ENCODE measurements at places on chromosomes 5 and 9. TPM values are rescaled to one million over a fixed set of nuclear protein-coding genes. Genes with fewer than 3 reads are reported as not detected.

DNA sequence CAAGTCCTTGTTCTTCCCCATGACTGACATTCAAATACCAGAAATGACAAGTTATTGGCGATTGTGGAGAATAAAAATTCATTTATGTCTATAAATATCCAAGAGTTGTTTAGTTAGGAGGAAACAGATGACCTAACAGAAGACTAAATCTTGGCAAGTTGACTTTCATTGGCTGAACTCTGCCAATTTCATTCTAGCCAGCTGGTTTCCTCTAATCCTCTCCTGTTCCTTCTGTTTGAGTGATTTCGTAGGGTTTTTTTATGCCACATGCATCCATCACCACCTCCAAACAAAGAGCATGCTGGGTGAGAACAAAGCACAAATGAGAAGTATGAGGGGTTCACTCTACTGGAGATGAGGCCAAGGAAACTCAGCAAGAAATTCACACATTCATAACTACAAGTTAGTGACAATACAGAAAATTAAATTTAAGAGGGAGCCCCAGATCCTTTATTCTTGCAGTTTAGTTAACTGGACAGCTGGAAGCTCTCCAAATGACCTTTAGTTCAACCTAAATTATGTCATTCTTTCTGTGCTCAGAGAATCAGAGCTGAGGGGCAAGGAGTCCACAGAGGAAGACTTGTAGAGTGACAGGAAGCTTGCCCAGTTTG is 932.0 kb downstream of the TLE4 start:
- no peaks in the 10 kb centered on the region for H3K27me3 ChIP-seq
- no peaks in the 10 kb centered on the region for H3K36me3 ChIP-seq
- no peak for DNase-seq
- H3K27ac ChIP-seq: peak overlapping the region; percentile 5
- H3K4me1 ChIP-seq: no peaks in the 10 kb centered on the region

GRCh38 chr5:81208904-81209303 is 24.2 kb upstream of the CKMT2 start:
- no peaks in the 10 kb centered on the region for H3K36me3 ChIP-seq
- H3K4me1 ChIP-seq: no peaks in the 10 kb centered on the region

GRCh38 chr9:124009531-124010217 is 1.9 kb upstream of the LHX2 start:
- no peak overlapping the region for H3K27ac ChIP-seq
- DNase-seq: no peak
- H3K4me3 ChIP-seq: no peak overlapping the region
- peaks cover 34% of the 10 kb centered on the region for H3K27me3 ChIP-seq
- peaks cover 22% of the 10 kb centered on the region for H3K4me1 ChIP-seq

- peak; percentile 51 for DNase-seq
- H3K27me3 ChIP-seq: no peaks in the 10 kb centered on the region
- no peaks in the 10 kb centered on the region for H3K4me1 ChIP-seq
- no peak overlapping the region for H3K27ac ChIP-seq
Measured at GRCh38 chr9:19174127-19174912, 47.0 kb upstream of the PLIN2 start.

DNA sequence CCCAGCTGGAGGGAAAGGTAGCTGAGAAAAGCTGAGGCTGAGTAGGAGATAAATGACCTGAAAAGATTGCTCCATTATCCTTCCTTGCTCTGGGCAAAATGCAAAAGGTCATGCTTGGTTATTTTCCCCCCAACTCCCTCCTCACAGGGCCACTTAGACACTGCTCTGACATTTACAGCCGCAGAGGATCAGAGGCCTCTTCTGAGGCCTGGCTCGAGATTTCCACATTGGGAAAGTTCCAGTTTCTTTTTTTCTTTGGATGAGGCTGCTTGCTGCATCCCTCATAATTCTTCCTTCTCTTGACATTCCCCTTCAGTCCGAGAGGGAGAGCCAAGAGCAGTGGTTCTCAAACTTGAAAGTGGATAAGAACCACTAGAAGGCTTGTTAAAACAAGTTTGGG is 60.1 kb upstream of the HSPA9 start:
- no peak overlapping the region for H3K27ac ChIP-seq
- no peak for DNase-seq
- H3K27me3 ChIP-seq: no peaks in the 10 kb centered on the region
- H3K36me3 ChIP-seq: no peaks in the 10 kb centered on the region
- no peak overlapping the region for H3K4me3 ChIP-seq

- no peaks in the 10 kb centered on the region for H3K27me3 ChIP-seq
- H3K4me3 ChIP-seq: no peak overlapping the region
- no peak overlapping the region for H3K27ac ChIP-seq
- no peak for DNase-seq
- H3K36me3 ChIP-seq: no peaks in the 10 kb centered on the region
Measured at GRCh38 chr9:125893277-125893676, 146.1 kb downstream of the PBX3 start.

DNA sequence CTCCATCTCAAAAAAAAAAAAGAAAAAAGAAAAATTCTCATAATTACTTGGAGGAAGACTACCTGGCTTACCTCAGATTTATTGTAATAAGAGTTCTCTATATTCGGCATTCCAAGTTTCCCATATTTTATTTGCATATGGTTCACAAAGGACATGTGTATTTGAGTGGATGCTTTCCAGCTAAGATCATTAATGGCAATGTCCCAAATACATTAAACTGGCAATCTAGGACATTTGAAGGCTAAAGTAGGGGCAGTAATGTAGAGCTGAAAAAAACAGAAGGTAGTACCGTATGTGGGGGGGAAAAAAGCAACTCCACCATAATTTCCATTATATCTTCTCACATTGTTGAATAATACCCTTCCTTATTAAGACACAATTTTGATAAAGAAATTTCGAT is 4.9 kb downstream of the TUT7 start:
- DNase-seq: no peak
- H3K4me1 ChIP-seq: peaks cover 3% of the 10 kb centered on the region
- H3K27me3 ChIP-seq: no peaks in the 10 kb centered on the region

DNA sequence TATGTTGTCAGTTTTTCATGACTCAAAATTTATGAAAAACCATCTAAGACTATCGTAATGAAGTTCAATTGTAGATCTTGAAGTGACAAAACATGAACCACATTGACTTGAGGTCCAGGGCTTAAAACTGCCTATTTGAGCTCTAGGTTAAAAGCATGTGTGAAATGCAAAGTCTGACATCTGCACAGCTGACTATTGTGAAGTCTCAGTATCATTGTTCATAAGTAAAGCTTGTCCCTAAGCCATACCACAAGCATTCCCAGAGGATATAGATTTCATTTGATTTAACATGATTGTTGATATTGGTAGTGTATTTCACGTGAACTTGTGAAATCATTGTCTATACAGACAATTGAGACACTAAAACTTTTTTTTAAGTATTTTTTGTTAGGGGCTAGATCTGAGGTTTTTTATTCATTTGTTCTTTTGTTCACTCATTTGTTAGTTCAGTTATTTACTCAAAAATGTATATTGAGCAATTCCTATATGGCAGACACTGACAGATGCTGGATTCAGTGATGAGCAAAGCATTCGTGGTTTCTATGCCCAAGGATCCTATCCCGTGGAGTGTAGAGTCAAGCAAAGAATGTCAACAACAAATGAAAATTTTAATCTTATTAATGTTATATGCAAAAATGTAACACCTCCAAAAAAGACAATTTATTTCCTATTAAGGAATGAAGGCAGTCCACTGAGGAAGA is 485.2 kb downstream of the RAB3C start:
- no peak overlapping the region for H3K27ac ChIP-seq
- H3K36me3 ChIP-seq: no peaks in the 10 kb centered on the region
- H3K4me1 ChIP-seq: no peaks in the 10 kb centered on the region

DNA sequence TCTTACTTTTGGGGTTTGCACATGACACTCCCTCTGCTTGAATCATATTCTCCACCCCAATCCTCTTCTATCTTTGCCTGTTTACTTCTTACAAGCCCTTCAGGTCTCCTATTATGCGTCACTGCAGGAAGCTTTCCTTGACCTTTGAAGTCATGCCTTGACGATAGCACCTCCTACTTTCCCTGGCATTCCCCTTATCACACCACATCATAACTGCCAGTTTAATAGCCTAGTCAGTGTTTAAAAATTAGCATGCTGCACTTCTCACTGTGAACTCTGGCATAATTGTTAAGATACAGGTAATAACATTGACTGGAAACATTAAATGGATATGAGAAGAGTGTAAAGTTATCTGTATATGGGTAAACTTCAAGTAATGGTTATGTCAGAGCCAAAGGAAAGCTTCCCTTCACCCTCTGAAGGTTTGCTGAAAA is 37.1 kb upstream of the CEP120 start:
- no peaks in the 10 kb centered on the region for H3K4me1 ChIP-seq
- no peaks in the 10 kb centered on the region for H3K36me3 ChIP-seq
- H3K27me3 ChIP-seq: no peaks in the 10 kb centered on the region
- DNase-seq: no peak
- H3K4me3 ChIP-seq: no peak overlapping the region

DNA sequence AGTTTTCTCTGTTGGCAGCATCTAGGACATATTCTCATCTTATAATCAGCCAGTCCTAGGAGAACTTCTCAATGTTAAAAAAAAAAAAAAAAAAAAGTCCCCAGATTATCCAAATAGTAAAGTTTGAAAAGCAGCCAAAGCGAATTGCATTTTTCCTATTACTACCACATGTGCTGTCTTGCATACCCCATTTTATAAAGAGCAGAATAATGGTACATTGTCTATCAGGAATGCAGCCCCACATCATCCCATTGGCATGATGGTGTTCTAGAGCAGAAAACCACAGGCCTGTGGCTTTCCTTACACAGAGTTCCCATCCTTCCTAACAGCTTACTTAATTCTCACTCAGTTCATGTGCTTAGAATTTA is 381.6 kb downstream of the TMEM38B start:
- no peaks in the 10 kb centered on the region for H3K36me3 ChIP-seq
- H3K4me3 ChIP-seq: no peak overlapping the region
- H3K27me3 ChIP-seq: no peaks in the 10 kb centered on the region
- no peaks in the 10 kb centered on the region for H3K4me1 ChIP-seq
- DNase-seq: no peak

GRCh38 chr5:113195251-113195650 is 218.7 kb downstream of the DCP2 start:
- no peak overlapping the region for H3K4me3 ChIP-seq
- H3K36me3 ChIP-seq: no peaks in the 10 kb centered on the region
- H3K27ac ChIP-seq: no peak overlapping the region

- H3K4me1 ChIP-seq: peaks cover 46% of the 10 kb centered on the region
- H3K27ac ChIP-seq: peak overlapping the region; percentile 98
- no peaks in the 10 kb centered on the region for H3K27me3 ChIP-seq
- H3K4me3 ChIP-seq: no peak overlapping the region
- no peak for DNase-seq
- H3K36me3 ChIP-seq: peaks cover 13% of the 10 kb centered on the region
Measured at GRCh38 chr9:93129691-93130500, 4.2 kb downstream of the NINJ1 start.

DNA sequence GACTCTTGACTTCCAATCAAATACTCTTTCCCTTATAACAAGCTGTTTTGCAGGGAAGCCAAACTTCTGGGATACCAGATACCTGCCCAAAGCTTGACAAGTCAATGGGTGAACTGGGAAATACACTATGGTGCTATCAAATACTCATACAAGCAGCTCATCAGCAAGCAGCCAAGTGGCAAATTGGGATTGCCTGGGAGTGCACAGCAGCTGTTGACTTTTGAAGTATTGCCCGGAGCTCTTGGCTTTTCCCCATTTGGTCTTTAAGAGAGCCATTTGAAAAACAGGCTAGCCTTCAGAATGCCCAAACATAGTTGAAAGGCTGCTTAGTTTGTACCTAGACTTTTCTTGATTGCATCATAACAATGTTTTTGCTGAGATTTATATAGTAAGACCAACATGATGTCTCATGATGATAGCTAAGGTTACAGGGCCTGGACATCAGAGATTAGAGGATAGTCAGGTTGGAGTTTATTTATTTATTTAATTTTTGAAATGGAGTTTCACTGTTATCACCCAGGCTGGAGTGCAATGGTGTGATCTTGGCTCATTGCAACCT is 210.1 kb upstream of the ZNF608 start:
- no peak overlapping the region for H3K27ac ChIP-seq
- no peaks in the 10 kb centered on the region for H3K27me3 ChIP-seq
- H3K4me1 ChIP-seq: no peaks in the 10 kb centered on the region
- no peak overlapping the region for H3K4me3 ChIP-seq

- H3K4me3 ChIP-seq: no peak overlapping the region
- no peaks in the 10 kb centered on the region for H3K27me3 ChIP-seq
- no peaks in the 10 kb centered on the region for H3K36me3 ChIP-seq
- no peak for DNase-seq
Measured at GRCh38 chr5:136679233-136679632, 313.9 kb upstream of the TRPC7 start.

GRCh38 chr9:134678666-134679443 is 37.3 kb downstream of the COL5A1 start:
- H3K36me3 ChIP-seq: no peaks in the 10 kb centered on the region
- H3K4me1 ChIP-seq: peaks cover 41% of the 10 kb centered on the region
- H3K27me3 ChIP-seq: no peaks in the 10 kb centered on the region
- no peak overlapping the region for H3K27ac ChIP-seq
- no peak for DNase-seq

GRCh38 chr9:86637515-86637914 is 283.3 kb upstream of the TUT7 start:
- no peak for DNase-seq
- H3K27ac ChIP-seq: no peak overlapping the region
- H3K4me3 ChIP-seq: no peak overlapping the region
- H3K27me3 ChIP-seq: no peaks in the 10 kb centered on the region

GRCh38 chr9:14401911-14402310 is 88.0 kb upstream of the NFIB start:
- H3K4me3 ChIP-seq: no peak overlapping the region
- H3K4me1 ChIP-seq: no peaks in the 10 kb centered on the region
- H3K36me3 ChIP-seq: no peaks in the 10 kb centered on the region
- no peak overlapping the region for H3K27ac ChIP-seq

DNA sequence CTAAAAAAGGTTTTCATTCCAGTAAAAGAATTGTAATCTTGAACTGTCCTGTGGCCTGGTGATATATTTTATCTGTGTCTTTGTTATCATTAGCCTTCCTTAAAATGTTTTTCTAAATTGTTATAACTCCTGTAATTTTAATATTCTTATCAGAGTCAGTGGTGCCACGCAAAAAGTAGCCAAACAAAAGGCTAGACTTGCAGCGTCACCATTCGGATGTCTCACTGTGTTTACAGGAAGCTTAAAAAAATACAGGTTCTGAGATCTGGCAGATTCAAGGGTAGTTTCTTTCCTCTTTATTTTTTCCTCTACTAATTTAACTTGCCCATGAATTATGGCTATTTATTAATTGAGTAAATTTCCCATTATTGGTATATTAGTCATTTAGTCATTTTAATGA is 362.3 kb downstream of the MAT2B start:
- no peaks in the 10 kb centered on the region for H3K4me1 ChIP-seq
- no peak for DNase-seq
- H3K36me3 ChIP-seq: no peaks in the 10 kb centered on the region
- H3K4me3 ChIP-seq: no peak overlapping the region
- H3K27ac ChIP-seq: no peak overlapping the region
- H3K27me3 ChIP-seq: no peaks in the 10 kb centered on the region

PCDHB3 gene
- 1.1 TPM for total RNA-seq

FNIP1 gene
- 20.5 TPM for total RNA-seq

WDR38 gene
- total RNA-seq: not detected

PRR16 gene
- total RNA-seq: 28.7 TPM

GCNT4 gene
- total RNA-seq: 0.43 TPM

SARDH gene
- total RNA-seq: 1.3 TPM

IRGM gene
- total RNA-seq: not detected

FOXE1 gene
- total RNA-seq: not detected

FOCAD gene
- 64.3 TPM for total RNA-seq

SHISAL2B gene
- total RNA-seq: not detected

IL3 gene
- total RNA-seq: not detected

ADGRD2 gene
- total RNA-seq: not detected

STK32A gene
- total RNA-seq: 6.2 TPM
